ENCODE measurements at places on chromosomes 2 and 18.

- DNase-seq, result no peak
These were observed 270.6 kb upstream of the REG3G start for GRCh38 chr2:78754930-78755329.

DNA sequence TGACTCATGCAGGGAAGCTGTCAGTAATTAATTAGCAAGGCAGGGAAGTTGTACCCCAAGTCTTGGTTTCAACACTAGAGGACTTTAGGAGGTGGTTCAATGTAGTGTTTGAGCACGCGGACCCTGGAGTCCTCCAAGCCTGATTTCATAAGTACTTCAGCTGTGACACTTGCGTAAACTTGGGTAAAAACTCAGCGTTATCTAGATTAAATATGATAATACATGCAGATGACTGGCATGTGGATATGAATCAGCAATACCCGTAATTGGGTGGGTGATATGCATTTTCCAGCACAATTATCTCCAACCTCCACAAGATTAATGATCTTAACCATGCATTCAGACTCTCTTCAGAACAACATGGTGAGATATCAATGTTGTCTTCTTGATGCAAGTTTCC lies 5.2 kb downstream of the UGT1A7 start:
- DNase-seq, result no peak

DNA sequence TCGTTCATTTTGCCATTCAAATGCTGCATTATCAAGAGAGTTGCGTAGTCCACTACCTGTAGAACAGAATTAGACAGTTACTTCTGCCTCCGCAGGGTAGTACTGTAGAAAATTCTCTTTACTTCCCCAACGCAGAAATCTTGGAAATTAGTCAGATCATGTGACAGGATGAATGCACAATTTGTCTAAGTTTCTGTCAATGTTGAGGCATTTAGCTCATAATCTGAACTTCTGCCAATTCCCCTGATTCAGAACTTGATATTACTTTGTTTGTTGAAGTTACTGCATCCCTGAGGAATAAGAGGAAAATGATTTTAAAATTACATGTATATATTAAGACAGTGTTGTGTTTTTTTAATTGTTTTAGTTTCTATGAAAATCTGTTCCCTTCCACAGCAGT lies 83.4 kb downstream of the TTC27 start:
- DNase-seq, result no peak

GRCh38 chr2:125870746-125871145 lies 785.2 kb upstream of the GYPC start:
- DNase-seq, result no peak

DNA sequence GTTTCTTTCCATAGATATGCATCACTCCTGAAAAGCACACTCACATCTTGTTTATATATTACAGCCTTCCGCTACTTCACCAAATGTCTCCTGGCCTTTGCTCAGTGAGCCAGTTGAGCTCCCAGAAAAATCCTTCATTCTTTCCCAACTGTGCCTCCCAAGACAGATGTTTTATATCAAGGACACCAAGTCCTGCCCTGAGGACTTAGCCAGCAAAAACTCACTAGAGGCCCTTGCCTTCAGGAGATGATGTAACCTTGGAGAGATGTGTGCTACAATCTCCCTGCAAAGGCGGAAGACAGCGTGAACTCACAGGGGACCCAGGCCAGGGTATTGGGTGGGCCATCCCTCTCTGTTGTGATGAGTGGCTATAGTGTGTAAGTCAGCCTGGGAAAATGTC lies 86.1 kb upstream of the CTAGE1 start:
- DNase-seq, result no peak

- DNase-seq, result no peak
These were observed 21.1 kb upstream of the NOSTRIN start for GRCh38 chr2:168781191-168781817.

DNA sequence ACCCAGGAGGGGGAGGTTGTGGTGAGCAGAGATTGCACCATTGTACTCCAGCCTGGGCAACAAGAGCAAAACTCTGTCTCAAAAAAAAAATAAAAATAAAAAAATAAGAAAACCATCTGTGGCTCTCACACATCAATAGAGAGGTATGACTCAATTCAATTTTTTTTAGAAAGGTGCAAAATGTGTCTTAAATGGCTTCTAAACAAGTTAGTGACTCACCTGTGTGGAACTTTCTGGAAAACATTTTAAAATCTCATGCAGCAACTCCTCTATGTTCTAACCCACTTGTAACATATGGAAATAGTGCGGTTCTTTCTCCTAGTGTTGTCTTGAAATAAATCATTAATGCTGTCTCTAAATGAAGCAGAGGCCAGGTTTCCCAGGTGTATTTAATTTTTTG lies 10.7 kb upstream of the SULT1C4 start:
- no peak for DNase-seq

DNA sequence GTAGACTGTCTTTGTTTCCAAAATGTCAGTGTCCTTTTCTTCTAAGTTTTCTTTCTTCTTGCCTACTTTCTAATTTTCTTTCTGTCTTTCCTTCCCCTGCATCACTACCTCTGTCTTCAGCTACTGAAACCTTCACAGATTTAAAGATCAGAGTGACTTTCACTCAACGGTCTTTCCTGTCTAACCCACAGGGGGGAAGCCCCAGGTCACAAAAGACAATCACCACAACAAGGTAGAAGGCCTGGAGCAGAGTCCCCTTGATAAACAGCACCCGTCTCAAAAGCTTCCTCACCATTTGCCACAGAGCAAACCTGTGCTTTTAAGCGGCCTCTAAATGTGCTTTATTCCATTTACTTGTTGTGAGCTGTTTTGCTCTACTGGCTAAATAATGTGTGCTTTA lies 665.4 kb downstream of the BCL11A start:
- DNase-seq, result peak; percentile 38

- no peak for DNase-seq
These were observed 15.8 kb downstream of the DYNAP start for GRCh38 chr18:54606835-54607212.

DNA sequence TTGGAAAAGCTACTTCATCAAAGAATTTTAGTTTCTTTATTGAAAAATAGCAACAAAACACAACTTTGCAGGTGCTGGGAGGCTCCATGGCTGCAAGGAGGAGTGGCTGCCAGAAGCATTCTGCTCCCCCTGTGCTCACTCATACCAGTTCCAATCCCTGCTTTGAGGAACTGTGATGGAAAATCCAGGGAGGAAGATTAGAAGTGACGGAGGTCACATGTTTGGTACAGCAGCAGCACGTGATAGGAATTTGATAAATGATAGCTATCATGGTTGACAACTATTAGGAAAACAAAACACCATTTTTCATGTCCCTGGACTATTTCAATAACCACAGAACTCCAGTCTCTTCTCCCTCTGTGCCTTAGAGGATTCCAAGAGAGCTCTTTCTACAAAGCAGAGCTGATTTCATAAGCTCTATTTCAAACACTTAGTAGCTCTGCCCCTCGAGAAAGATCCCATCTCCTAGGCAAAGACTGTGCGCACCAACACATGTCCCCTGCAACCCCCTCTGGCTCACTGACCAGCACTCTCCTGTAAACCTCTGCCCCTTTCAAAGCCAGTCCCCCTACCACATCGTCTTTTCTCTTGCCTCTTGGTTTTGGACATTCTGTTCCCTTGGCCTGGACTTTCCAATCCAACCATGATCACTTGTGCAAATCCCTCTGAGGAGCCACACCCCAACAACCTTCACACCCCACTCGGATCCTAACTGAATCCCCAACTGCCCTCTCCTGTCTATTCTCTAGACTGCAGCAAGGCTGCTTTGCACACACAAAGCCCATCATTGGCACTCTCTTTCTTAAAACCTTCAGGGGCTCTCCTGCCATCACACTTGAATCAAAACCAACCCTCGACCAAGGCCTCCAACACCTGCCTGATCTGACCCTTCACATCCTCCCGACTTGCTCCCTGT lies 352.4 kb upstream of the PKDCC start:
- no peak for DNase-seq

- DNase-seq, result no peak
These were observed 645 bp downstream of the MIB1 start for GRCh38 chr18:21741312-21741561.

GRCh38 chr2:5353565-5353964 lies 338.6 kb upstream of the SOX11 start:
- DNase-seq, result no peak

GRCh38 chr2:20356042-20356441 lies 5.4 kb upstream of the PUM2 start:
- no peak for DNase-seq

DNA sequence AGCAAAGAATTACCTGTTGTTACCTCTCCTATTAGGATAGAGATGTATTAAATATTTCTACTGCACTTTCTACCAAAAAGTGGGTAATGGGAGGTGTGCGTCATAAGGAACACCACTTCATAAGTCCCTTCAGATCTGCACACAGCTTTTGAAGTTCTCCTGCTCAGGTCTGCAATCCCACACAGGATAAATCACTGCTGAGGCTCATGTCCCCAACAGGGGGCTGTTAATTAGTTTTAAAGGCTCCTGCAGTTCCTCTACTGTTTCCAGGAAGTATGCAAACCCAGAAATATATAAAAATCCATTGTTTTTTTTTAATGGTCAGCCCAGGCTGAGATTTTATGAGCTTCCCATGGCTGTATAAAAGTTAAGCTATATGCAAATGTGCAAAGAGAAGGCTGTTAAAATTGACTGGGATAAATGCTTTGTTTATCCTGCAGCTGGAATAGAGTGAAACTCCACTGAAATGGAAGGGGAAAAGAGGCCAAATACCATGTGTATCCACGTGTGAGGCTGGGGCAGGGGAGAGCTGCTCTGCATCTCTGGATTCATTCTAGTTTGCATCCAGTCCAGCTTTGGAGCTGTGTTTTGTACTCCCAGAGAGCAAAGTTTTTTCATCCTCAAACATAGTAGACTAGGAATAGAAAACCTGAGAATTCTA lies 903.7 kb downstream of the TDRD15 start:
- DNase-seq, result no peak

DNA sequence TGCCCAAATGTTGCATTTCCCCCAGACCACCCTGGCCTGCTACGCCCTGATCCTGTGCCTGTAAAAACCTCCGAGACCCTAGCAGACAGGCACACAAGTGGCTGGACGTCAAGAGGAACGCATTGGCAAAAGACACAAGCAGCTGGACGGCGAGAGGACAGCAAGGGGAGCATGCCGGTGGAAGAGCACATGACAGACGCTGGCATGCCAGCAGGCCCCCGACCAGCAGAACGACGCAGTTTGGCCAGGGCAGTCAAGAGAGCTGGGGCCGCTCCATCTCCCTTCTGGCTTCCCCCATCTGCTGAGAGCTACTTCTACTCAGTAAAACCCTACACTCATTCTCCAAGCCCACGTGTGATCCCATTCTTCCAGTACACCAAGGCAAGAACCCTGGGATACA lies 42.1 kb downstream of the SAP130 start:
- DNase-seq, result no peak

- no peak for DNase-seq
These were observed 6.6 kb upstream of the KANSL1L start for GRCh38 chr2:210177769-210178168.

DNA sequence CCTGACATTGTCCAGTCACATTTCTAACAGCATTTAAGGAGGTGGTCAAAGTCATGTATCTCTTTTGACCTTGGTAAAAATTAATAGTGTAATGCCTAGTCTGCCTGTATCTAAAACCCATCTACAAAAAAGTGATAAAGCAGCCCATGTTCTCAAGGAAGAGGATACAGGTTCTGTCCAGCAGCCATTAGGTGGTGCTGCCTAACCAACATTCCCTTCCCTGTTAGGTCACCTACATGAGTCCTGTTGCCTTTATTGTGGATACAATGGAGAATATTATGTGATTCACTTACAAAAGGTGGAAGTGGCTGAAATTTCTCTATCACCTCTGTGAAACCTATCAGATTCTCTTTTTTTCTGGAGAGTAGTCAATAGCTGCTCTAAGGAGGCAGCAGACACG lies 52.5 kb downstream of the AQP4 start:
- DNase-seq, result no peak

DNA sequence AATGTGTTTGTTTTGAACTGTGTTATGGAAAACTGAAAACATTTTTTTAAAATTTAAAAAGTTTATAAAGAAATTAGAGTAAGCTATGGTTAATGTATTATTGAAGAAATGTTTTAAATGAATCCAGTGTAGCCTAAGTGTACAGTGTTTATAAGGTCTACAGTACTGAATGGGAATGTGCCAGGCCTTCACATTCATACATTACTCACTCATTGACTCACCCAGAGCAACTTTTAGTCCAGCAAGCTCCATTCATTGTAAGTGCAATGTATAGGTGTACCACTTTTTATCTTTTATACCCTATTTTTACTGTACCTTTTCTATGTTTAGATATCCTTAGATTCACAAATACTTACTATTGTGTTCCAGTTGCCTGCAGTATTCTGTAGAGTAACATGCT lies 215.1 kb upstream of the THUMPD2 start:
- no peak for DNase-seq

Measured in stimulated activated CD4-positive, alpha-beta T cell treated with anti-CD3 and anti-CD28 coated beads, Interleukin-15, amount 100 ng/mL, for 24 hours (primary cell).